ENCODE measurements at places on chromosomes 3 and 15.

GRCh38 chr3:133209871-133210550 lies 171.8 kb downstream of the TMEM108 start:
- DNase-seq: no peak

DNA sequence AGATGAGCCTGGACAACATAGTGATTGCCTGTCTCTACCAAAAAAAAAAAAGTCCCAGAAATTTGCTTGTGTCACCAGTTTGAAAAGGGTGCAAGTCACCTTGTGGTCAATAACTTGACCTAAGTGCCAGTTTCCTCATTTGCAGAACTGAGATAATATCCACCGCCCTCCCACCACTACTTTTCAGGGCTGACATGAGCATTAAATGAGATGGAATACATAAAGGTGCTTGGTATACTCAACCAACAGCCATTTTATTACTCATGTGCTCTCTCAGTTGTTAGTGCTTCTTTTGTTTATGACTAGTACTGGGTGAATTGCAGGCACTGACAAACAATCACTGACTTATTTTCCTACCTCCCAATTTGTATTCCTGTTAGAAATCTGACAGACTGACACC lies 340.5 kb upstream of the SATB1 start:
- no peak for DNase-seq

DNA sequence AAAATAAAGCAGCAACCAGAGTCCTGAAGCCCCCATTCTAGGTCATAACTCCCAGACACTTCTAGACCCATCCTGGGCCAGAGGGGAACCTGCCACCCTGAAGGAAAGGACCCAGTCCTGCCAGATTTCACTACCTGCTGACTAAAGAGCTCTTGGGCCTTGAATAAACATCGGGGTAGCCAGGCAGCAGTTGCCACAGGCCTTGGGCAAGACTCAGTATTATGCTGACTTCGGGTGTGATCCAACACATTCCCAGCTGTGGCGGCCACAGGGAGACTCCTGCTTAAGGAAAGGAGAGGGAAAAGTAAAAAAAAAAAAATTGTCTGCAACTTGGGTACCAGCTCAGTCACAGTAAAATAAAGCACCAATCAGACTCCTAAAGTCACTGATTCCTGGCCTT lies 23.8 kb downstream of the NEDD4 start:
- no peak for DNase-seq

GRCh38 chr3:188212308-188212969 lies 58.5 kb downstream of the LPP start:
- DNase-seq: no peak

DNA sequence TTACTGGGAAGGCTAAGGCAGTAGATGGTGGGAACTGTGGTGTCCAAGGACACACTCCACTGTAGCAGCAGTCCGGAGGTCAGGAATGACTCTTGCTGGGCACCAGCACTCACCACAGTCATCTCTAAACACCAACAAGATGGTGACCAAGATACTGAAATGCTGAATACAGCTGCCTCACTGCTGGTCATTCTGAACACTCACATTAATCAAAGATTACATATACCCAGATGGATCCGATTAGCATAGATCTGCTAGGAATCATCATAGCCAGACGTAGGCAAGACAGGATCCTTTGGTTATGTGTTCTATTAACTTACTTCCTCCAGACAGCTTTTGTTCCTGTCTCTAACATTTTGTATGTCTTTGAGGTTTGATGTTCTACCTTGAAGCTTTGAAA lies 134.9 kb upstream of the BFSP2 start:
- no peak for DNase-seq

DNA sequence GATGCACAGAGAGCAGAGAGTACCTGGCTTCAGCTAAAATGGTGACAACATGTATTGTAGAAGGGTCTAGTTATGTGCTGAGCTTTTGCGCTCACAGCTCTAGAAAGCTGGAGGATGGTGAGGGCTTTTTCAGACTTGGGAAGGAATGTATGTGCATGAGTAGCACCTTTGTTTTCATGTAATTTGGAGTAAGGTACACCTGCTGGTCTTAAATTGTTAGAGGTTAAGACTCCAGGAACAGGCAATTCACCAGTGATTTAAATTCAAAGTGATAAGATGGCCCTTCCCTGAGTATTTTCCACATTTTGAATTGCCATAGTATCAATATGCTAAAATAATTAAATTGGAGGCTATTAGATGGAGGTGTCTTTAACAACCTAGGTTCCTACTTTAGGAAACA lies 436.4 kb upstream of the GOLIM4 start:
- DNase-seq: no peak

- no peak for DNase-seq
Observed at GRCh38 chr3:9703736-9704346, at the start of gene CPNE9. CPNE9 (plus strand) TSS chr3:9703833; CDS start chr3:9703997, 164 bp downstream.

GRCh38 chr3:8777201-8777977 lies 8.0 kb upstream of the OXTR start:
- no peak for DNase-seq

GRCh38 chr3:177598097-177598833 lies 401.0 kb upstream of the TBL1XR1 start:
- DNase-seq: no peak

DNA sequence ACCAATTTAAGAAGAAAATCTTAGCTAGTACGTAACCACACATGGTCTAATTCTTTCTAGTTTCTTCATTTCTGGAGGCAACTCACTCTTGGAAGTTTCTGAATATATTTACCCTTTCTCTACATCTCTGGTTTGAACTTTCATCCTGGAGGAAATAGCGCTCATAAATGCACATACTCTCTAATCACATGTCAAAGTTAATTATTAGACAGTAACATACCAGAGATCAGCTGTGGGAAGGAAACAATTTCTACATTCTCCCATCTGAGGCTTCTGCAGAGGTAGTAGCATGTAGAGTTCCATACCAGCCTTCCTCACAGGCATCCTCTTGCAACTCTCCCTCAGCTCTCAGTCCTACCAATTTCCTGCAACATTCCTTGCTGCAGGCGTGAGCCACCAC lies 132.5 kb downstream of the RBPMS2 start:
- no peak for DNase-seq

DNA sequence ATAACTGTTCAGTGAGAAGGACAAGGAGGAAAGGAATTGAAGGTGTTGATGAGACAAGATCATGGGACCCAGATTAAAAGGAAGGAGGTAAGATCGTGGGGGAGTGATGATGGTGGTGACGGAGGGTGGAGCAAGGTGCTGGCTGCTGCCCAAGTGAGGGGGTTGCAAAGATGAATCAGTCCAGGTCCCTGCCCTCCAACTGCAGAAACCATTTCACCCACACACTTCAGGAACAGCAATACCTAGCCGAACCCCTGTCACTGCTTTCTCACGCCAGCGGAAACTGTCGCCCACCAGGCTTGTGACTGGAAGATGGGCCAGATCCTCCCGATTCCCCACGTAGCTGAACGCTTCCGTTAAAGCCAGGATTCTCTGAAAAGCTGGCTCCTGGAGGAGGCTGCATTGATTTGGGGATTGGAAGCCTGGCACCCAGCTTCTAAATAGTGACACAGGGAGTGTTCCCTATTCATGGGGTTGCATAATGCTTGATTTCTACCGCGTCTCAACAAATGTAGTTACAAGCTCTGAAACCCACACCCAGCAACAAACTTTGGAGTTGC lies 3.2 kb upstream of the LSG1 start:
- peak; percentile 54 for DNase-seq

GRCh38 chr3:149532489-149533180 lies 58.1 kb downstream of the TM4SF4 start:
- no peak for DNase-seq

DNA sequence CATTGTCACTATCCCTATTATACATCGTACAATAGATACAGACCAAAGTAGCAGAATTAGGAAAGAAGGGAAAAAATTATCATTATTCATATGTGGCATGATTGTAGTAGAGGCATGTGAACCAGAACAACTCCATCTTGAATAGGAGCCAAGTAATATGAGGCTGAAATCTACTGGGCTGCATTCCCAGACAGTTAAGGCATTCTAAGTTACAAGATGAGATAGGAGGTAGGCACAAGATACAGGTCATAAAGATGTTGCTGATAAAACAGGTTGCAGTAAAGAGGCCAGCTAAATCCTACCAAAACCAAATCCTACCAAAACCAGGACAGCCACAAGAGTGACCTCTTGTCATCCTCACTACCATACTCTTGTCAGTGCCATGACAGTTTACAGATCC lies 1035.4 kb upstream of the SEMA6D start:
- DNase-seq: no peak

DNA sequence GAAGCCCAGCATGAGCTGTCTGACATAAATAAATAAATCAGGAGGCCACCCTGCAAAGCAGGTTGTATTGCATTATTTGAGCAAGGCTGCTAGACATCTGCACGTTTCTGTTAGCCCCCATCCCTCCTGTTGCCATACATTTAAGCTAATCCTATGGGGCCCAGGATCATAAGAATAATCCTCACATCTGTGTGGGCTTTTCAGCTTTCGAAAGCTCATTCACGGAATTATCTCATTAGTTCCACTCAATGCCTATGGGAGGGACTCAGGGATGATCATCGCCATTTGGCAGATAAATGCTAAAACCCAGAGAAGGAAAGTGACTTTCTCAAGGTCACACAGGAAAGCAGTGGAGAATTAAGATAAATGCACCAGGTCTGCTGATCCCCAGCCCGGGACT lies 123.4 kb downstream of the TLE3 start:
- DNase-seq: no peak

- no peak for DNase-seq
Observed at GRCh38 chr3:111412656-111413055, 129.3 kb upstream of the CD96 start.

- DNase-seq: peak; percentile 69
Observed at GRCh38 chr3:45210308-45211041, 15.6 kb downstream of the TMEM158 start.

- no peak for DNase-seq
Observed at GRCh38 chr3:102192575-102192974, 242.2 kb upstream of the ZPLD1 start.

GRCh38 chr3:112736805-112737566 lies 96.0 kb upstream of the CCDC80 start:
- no peak for DNase-seq

DNA sequence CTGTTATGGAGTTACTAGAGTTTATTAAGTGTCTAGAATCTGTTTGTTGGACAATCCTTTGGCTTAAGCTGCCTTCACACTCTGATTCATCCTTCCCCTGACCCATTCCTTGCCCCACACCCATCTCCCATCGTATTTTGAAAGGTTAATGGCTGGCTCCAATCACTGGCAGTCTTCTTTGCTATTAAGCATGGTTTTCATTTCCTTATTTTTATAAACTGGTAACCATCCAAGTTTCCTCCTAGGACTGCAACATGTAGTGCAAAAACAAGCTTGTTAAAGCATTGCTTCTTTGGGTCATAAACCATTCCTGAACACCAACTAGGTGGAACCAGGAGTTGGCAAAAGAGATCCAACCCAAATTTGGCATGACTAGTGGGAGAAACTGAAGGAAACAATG lies 148.4 kb downstream of the DTWD1 start:
- DNase-seq: no peak

DNA sequence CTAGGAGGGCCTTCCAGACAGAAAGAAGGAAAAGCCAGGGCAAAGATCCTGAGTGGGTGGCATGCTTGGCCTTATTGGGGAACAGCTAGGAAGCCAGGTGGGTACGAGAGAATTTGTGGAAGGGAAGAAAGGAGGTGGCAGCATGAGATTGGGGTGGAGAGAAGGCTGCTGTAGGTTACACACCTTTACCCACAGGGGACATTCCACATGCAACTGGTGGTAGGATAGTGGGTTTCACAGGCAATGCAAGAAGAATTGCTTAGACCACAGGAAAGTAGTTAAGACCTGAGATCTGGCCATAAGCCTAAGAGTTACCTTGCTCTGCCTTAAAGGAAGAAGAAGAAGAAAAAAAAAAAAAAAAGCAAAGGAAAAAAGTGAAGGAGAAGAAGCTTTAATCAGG lies 19.8 kb downstream of the ANP32A start:
- DNase-seq: no peak

GRCh38 chr15:95078003-95078402 lies 846.6 kb downstream of the MCTP2 start:
- no peak for DNase-seq

GRCh38 chr3:174270841-174271240 lies 588.3 kb upstream of the NAALADL2 start:
- no peak for DNase-seq

DNA sequence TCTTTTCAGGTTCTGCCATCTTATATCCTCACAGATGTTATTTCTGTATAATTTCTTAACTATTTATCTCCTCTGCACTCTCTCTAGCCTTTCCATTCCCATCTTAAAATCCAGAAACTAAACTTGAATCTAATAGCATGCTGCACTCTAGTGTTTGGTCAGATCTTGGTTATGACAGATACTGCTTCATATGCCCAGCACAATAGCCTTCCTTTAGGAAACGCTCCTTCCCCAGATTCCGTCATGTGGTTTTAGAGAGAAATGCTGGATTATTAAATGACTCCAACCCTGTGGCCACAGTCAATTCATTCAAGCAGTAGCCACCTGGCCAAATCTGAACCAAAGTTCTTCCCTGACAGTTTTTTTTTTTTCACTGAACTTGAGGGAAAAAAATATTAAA lies 19.4 kb downstream of the RASGRP1 start:
- no peak for DNase-seq

GRCh38 chr15:88022716-88023115 lies 233.8 kb downstream of the NTRK3 start:
- no peak for DNase-seq

Measured in stimulated activated naive CD8-positive, alpha-beta T cell treated with anti-CD3 and anti-CD28 coated beads, Interleukin-15, amount 100 ng/mL, for 72 hours (primary cell).